Vagina (tissue), 2 donors: ENCODE measurements at places on chromosomes 12 and 14. TPM values are rescaled to one million over a fixed set of nuclear protein-coding genes. Genes with fewer than 3 reads are reported as not detected.

The PIWIL1 gene
- total RNA-seq, result not detected

GRCh38 chr12:32834122-32834521 is 62.5 kb downstream of the PKP2 start:
- no peak for DNase-seq

GRCh38 chr12:119158402-119158801 is 20.3 kb upstream of the HSPB8 start:
- DNase-seq, result no peak

GRCh38 chr12:31536672-31537071 is 54.3 kb downstream of the DENND5B start:
- DNase-seq, result no peak

DNA sequence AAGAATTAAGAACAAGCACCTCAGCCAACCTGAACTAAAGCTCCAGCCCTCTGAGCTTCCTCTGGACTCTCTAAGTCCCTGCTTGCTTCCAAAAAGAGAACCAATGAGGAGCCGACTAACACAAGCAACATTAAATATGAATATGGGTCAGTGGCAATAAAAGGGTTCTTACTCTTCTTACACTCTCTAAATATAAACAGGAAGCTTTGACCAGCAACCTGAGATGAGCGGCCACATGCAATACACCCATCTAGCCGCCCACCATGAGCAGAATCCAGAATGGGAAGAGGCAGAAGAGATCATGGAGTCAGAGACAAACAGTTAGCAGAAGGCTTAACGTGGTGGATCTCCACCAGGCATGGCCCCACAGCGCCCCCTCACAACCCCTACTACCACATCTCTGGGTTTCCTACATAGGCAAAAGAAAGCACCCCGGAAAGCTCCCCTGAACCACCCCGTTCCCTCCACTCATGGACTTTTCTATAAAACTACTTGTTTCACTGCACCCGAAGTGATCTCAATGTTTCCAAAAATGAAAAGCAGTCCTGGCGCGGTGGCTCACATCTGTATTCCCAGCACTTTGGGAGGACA is 59.4 kb downstream of the TTC7B start:
- DNase-seq, result no peak

DNA sequence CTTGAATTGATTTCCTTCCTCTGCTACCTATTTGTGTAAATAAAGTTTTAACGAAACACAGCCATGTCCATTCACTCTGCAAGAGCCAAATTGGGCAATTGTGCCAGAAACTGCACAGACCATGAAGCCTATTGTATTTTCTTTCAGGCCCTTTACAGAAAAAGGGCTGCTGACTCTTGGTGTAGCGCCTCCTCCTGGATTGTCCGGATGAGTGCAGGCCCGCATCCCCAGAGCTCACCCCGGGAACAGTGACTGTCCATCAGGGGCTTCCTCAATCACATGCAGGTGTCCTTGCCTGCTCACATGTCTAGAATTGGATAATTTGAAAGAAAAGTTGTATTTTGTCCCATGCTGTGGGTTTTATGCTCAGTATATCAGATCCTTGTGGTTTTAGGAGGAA is 1282.2 kb downstream of the AACS start:
- no peak for DNase-seq

- no peak for DNase-seq
Measured at GRCh38 chr12:94961911-94962310, 41.6 kb downstream of the NDUFA12 start.

The SOX5 gene
- 21.1 TPM for total RNA-seq

The PAX9 gene
- total RNA-seq, result 1.5 TPM

- no peak for DNase-seq
Measured at GRCh38 chr14:65986041-65986440, 500.1 kb upstream of the CCDC196 start.

- no peak for DNase-seq
Measured at GRCh38 chr12:119423285-119423684, 88.8 kb downstream of the CCDC60 start.

The FBRSL1 gene
- total RNA-seq, result 11.0 TPM
